HAP-1 (cell line): ENCODE measurements at places on chromosomes 3 and 15.
A peak's percentile ranks its signal among the peaks of the same experiment; 100 is the strongest.

DNA sequence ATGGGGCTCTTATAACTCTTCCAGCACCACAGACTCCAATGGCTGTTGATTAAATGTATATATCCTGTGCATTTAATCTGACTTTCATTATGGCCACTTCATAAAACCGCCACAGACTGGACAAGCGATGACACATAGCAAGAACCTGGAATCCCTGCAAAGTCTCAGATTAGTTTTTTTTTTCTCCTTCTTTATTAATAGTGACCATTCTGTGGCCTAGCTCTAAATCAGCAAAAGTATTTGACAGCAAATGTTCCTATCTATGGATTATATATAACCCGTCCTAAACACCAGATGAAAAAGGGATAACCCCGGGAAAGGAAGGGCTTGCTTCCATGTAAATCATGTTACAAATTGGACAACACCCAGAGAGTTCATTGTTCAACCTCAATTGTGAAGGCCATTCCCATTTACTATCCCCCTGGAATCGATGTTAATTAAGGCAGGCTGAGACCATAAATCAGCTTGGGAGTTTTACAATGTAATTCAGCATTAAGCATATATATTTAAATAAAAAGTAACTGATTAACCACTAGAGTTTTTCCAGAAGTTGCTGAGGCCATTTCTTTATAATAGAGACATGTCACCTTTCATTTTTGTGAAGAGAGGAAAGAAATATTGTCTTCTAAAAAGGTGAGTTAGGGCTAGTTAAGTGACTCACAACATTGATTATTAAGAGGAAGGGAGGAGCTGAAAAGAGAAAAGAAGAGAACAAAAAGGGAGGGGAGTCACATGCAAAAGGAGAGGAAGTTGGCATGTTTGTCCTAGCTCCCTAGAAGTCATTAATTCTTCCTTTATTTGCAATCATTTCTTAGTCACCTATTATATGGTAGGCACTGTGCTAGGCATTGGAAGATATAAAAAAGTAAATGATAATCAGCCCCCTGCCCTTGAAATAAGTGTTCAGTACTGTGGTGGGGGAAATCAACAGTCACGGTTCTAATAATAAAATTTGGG lies 26.2 kb downstream of the ALDH1A2 start:
- DNase-seq: peak; percentile 52

- no peak for DNase-seq
Observed at GRCh38 chr3:89340408-89340807, 233.0 kb downstream of the EPHA3 start.

- no peak for DNase-seq
Observed at GRCh38 chr15:76191539-76192244, 119.6 kb downstream of the ETFA start.

- no peak for DNase-seq
Observed at GRCh38 chr3:31075876-31076275, 181.4 kb upstream of the GADL1 start.

- DNase-seq: no peak
Observed at GRCh38 chr3:4772171-4772804, 206.9 kb upstream of the BHLHE40 start.

DNA sequence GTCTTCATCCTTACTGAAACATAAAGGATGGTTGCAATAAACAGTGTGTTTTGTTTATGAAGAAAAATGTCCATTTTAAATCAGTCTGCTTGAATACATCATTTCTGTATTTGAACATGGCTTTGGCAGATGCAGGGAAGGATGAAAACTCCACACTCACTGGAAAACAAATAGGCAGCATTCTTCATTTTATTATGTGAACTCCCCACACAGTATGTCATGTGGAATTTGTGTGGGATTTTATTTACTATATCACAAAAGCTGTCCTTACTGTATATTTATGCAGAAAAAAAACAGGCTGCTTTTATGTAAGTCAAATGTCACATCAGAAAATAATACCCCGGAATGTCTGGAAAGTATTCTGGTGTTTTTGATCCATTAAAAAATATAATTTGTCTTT lies 44.1 kb upstream of the TJP1 start:
- no peak for DNase-seq

DNA sequence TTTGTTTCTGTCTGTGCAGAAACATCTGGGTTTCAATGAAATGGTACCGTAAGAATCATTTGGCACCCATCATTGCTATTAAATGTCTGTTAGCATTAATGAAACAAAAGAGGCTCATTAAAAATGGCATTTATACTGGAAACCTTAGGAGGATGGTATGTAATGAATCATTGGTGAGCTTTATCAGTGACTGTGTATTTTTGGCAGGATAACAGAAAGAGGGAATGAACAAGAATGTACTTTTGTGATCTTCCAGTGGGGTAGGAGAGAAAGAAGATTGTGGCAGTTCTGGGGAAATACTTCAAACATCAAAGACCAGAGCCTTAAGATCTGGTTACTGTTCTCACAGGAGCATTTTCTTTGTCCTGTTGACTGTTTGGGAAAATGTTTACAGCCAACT lies 4.7 kb upstream of the DCBLD2 start:
- no peak for DNase-seq
